Cerebellum (tissue), 4 donors: ENCODE measurements at places on chromosomes 1 and 21. TPM values are rescaled to one million over a fixed set of nuclear protein-coding genes. Genes with fewer than 3 reads are reported as not detected.

- DNase-seq: no peak
Observed at GRCh38 chr1:38923607-38924006, 18.0 kb downstream of the RHBDL2 start.

GRCh38 chr1:55301912-55302311 is 86.7 kb upstream of the USP24 start:
- DNase-seq: peak; percentile 7

DNA sequence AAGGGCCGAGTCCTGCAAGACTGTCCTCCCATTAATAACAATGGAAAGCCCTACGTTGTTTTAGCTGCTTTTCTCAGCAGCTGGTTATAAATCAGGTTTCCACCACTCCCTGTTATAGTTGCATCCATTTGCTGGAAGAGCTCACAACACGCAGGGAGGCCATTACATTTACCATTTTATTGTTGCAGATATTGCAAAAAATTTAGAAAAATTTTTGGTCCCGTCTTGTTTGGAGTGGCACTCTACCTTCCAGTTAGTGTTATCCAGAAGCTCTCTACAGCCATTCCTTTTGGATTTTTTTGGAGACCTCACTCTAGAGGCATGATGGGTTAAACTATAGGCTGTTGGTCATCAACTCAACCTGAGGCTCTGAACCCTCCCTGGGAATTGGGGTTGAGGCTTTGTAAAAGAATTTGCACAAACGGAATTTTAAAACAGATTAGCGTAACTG is 1532.1 kb upstream of the TPTE start:
- no peak for DNase-seq

- DNase-seq: no peak
Observed at GRCh38 chr1:60573726-60574409, 500.3 kb upstream of the C1orf87 start.

MCOLN2 gene
- total RNA-seq: not detected

- no peak for DNase-seq
Observed at GRCh38 chr1:51242546-51242945, 6.5 kb downstream of the RNF11 start.

GRCh38 chr1:234698686-234699085 is 88.7 kb upstream of the IRF2BP2 start:
- DNase-seq: no peak

KRTAP7-1 gene
- total RNA-seq: not detected

GRCh38 chr1:180926164-180926981 is 13.7 kb downstream of the KIAA1614 start:
- peak; percentile 72 for DNase-seq

GRCh38 chr1:119139857-119140176 is 636 bp downstream of the WARS2 start:
- no peak for DNase-seq

- DNase-seq: no peak
Observed at GRCh38 chr21:42567214-42567555, 53.5 kb downstream of the SLC37A1 start.

TPRG1L gene
- 12.1 TPM for total RNA-seq

- no peak for DNase-seq
Observed at GRCh38 chr21:45372732-45373355, 32.1 kb upstream of the COL18A1 start.

GRCh38 chr1:5810553-5811270 is 181.5 kb downstream of the NPHP4 start:
- DNase-seq: no peak

- no peak for DNase-seq
Observed at GRCh38 chr1:92367496-92367895, 68.6 kb downstream of the RPAP2 start.

CLEC20A gene
- total RNA-seq: not detected

DNA sequence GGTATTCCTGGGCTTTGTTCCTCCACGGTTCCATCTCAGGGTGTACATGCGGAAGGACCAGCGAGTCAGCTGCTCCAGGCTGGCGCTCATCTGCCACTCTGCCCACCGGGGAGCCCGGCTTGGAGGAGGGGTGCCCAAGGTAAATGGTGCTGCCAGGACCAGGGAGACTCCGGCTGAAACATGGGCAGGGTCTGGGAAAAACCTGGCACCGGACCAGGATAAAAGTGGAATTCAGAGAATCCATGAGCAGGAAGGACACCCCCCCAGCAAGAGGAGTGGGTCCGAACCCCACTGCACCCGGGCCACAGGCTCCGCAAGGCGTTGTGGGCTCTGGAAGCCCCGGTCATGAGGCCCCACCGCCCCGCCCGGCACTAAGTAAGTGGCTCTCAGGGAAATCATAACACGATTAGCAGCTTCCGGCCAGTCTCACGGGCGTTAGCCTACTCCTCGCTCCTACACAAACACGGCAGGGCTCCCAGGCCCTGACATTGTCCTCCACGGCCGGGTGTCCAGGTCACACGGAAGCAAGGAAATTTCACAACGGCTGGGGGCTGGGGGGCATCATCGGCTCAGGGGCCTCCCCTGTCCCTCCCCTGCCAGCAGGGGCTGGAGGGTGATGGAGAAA is 21.1 kb downstream of the MEGF6 start:
- DNase-seq: no peak

GRCh38 chr1:52402860-52403240 is 1.4 kb downstream of the ORC1 start:
- DNase-seq: no peak
